ENCODE measurements at places on chromosomes 11 and 22.
A peak's percentile ranks its signal among the peaks of the same experiment; 100 is the strongest.

GRCh38 chr11:109728056-109728455 lies 306.1 kb downstream of the C11orf87 start:
- ATAC-seq: peak; percentile 92

- ATAC-seq: no peak
These were observed 25.6 kb upstream of the CD5 start for GRCh38 chr11:61076506-61077304.

- no peak for ATAC-seq
These were observed 6.7 kb downstream of the TMEM184B start for GRCh38 chr22:38266120-38266519.

DNA sequence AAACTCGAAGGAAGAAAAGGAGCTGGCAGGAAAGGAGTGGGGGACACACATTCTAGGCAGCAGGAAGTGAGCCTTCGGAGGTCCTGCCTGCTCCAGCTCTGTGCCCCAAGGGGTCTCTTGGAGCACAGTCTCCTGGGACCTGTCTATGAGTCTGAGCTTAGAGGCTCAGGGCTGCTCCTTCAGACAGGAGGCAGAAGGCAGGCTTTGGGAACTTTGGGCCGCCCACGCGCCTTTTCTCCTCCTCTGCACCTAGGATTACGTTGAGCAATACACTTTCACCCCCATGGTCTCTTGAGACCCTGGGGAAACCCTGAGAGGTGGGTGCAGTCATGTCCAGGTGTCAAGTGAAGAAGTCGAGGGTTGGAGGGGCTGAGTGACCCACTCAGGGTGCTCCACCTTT lies 965 bp downstream of the TCN2 start:
- ATAC-seq: no peak

DNA sequence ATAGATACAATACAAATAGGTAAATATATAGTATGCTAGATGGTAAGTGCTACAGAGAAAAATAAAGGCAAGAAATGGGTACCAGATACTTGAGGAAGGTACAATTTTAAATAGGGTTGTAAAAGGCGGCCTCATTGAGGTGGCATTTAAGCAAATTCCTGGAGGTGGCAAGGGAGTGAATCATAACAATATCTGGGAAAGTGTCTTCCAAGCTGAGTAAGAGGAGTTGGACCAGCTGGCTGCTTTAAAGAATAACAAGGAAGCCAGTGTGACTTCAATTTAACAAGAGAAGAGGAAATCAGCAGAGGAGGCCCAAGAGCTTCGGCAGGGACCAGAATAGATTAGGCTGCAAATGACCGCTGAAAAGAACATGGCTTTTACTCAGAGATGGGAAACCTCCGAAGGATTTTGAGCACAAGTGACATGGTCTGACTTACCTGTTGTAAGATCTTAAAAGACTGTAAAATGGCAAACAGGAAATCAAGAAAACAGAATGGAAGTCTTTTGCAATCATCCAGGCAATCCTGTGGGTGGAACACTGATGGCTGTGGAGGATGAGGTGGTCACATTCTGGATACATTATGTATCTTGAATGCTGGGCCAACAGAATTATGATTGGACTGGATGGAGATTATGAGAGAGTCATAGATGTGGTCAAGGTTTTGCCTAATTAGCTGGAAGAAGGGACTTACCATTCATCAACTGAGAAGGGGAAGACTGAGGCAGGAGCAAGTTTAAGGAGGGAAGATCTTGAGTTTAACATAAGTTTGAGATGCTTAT lies 77.2 kb downstream of the RDX start:
- no peak for ATAC-seq

- ATAC-seq: no peak
These were observed 17.4 kb upstream of the FBLN1 start for GRCh38 chr22:45485261-45485660.

DNA sequence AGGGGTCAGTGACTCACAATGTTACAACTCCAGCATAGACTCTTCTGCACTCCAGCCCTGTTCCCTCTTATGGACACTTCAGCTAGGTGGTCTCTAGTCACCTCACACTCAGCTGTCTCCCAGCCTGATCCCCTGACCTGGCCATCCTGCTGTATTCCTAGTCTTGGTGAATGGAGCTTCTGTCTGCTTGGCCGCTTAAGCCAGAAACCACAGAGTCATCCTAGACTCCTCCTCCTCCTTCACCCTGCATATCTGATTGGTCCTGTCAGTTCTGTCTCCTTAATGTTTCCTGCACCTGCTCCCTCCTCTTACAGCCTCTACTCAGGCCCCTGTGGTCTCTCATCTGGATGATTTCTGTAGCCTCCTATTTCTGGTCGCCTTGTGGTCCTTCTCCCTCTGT lies 144.9 kb downstream of the HIPK3 start:
- ATAC-seq: no peak

GRCh38 chr22:45582236-45582954 lies 79.7 kb downstream of the FBLN1 start:
- ATAC-seq: no peak

DNA sequence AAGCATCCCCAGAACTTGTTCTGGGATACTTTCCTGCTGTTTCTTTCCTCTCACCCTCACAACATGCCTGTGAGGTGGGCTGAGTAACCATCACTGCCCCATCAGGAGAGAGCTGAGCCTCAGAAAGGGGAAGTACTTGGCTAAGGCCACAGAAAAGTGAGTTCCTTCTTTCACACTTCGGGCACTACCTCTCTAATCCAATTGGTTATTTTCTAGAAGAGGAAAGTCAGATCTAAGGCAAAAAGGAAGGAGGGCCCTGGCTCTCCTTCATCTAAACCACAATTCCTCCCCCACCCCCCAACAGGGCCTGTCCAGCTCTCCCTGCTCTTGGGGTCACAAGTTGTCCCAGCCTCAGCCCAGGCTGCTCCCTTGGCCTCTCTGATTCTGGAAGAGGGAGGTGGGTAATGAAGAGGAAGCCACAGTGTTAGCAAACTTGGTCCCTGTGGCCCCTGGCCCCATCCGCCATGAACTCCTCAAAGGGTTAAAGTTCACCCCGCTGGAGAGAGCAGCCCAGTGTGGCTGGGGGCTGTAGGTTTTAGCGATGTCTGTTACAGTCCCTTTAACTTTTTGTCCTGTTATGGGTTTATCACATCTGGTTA lies 34.0 kb downstream of the SLC22A12 start:
- no peak for ATAC-seq

GRCh38 chr11:114196997-114197703 lies 99.0 kb upstream of the NNMT start:
- ATAC-seq: no peak

- peak; percentile 9 for ATAC-seq
These were observed 925.4 kb downstream of the BRD1 start for GRCh38 chr22:48902001-48902869.
